ENCODE measurements at places on chromosomes 5 and 9.

GRCh38 chr9:128286440-128286839, 10.4 kb downstream of the SWI5 start:
- no peak for DNase-seq

GRCh38 chr9:105760053-105760452, 65.7 kb downstream of the TMEM38B start:
- DNase-seq: no peak

DNA sequence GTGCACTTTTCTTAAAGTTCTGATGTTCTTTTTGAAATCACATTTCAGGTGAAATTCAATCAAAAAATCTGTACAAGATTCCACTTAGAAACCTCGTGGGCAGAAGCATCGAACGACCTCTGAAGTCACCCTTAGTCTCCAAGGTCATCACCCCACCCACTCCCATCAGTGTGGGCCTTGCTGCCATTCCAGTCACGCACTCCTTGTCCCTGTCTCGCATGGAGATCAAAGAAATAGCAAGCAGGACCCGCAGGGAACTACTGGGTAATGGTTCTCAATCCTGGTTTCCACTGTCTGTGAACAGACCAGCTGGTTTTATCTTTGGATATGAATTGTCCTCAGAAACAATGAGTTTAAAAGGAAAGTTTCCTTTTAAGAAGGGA, 8.1 kb upstream of the SLC2A8 start:
- DNase-seq: no peak

DNA sequence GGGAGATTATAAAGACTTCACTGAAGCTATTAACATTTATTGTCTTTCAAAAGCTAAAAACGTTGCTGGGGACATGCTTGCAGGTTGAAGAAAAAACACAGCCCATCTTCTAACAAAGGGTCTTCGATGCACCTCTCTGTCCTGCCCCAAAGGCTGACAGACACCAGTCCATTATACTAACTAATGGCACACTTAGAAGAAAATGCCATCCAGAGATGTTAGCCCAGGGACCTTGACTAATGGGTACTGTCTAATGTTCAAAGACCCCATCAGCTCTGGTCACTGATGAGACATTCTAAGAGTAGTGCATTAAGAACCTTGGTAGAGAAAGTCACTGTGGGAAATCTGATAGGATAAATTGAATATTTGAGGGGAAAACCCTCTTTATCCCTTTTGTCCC, 124.9 kb downstream of the EBF1 start:
- no peak for DNase-seq

DNA sequence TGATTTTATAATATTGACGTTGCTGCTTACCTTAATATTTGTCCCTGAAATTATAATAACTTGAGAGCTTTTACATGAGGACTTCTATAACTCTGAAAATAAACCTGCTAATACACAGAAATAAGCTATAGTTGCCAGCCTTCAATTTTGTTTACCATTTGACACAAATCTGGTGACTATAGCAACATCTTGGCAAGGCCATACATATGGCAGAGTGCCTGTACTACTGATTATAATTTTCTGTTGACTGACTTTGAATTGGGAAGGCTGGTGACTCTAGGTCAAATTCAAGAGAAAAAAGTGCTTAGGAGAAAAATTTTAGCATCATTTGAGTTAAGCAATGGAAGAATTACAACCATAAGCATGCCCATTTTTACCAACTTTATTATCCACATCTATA, 581.4 kb upstream of the PTPRD start:
- no peak for DNase-seq

DNA sequence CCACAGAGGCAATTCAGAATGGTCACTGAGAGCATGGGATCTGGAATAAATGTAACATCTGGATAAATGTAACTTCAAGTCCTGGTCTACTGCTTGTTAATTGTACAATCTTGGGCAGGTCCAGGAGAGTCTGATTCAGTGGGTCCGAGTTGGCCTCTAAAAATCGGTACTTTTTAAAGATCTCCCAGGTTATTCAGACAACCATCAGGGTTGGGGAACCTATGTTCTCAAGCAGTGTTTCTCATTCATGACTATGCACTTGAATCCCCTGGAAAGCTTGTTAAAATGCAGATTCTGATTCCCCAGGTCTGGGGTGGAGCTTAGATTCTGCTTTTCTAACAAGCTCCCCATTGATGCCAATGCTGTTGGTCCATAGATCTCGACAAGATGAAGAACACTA, 14.8 kb downstream of the ANXA1 start:
- no peak for DNase-seq

DNA sequence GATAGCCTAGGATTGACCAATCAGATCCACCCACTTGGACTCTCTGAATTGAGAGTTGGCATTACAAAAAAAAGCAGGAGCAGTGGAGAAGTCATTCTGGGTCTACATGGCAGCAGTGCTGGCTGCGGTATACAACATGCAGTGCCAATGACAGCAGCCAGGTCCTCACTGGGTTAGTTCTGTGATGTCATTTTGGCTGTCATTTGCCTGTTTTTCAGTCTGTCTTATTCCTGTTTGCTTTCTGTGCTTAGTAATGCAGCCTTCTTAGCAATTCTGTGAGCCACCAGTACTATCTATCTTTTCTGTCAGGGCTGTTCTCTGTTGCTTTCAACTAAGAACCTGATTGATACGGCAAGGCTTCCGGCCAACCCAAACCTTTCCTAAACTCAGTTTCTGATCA, 471.8 kb downstream of the BNC2 start:
- no peak for DNase-seq

DNA sequence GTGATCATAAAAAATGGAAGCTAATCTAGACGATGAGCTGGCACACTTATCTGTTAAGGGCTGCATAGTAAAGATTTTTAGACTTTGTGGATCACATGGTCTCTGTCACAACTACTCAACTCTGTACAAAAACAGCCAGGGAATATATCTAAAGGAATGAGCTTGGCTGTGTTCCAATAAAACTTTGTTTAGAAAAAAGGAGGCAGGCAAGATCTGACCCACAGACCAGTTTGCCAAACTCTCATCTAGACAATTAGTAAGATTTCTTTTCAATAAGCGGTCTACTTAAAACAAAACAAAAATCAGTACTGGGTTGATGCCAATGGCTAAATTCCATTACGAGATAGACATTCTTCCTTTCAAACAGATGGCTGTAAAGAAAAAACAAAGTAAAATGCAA, 53.0 kb upstream of the RETREG1 start:
- no peak for DNase-seq

- no peak for DNase-seq
Measured at GRCh38 chr5:11540112-11540511, 364.1 kb downstream of the CTNND2 start.

- no peak for DNase-seq
Measured at GRCh38 chr9:134984372-134985265, 66.9 kb upstream of the FCN1 start.

- DNase-seq: no peak
Measured at GRCh38 chr5:168209997-168210396, 81.4 kb upstream of the WWC1 start.

- DNase-seq: no peak
Measured at GRCh38 chr5:102561894-102562760, 63.3 kb upstream of the SLCO6A1 start.

DNA sequence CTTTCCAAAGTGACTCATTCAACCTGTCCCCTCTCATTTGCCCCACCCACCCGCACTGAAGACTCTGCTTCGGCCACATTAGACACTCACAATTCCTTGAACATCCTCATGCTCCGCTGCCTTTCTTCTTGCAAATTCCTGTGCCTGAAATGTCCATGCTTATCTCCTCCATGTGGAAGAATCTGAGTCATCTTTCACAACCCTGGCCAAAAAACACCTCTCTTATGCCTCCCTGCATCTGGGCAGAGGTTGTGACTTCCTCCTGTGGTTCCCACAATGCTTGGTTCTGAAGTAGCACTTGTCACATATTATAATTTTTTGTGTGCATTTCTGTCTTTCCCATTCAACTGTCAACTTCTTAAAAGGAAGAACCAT, 238.6 kb downstream of the ENC1 start:
- no peak for DNase-seq

- no peak for DNase-seq
Measured at GRCh38 chr5:172626031-172626581, 15.0 kb upstream of the NEURL1B start.

DNA sequence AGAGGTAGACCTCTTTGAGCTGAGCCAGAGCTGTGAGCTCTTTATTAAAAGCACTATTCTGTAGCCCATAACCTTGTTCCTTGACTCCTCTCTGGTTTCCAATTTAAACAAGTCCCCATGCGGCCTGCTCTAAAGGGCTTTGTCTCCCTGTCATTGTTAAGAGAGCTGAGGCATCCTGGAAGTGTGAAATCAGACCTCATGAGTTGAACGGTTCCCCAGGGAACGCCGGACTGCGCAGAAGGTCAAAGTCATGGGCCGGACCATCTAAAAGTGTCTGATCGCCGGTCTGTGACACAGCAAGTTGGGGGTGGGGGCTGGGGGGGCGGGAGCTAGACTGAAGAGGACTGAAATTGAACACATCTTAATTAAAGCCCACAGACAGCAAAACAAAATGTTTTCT, 265.8 kb downstream of the SLF1 start:
- DNase-seq: no peak

- DNase-seq: no peak
Measured at GRCh38 chr5:38404667-38405276, 146.4 kb downstream of the EGFLAM start.

GRCh38 chr5:146076455-146076854, 28.9 kb downstream of the PLAC8L1 start:
- DNase-seq: no peak

DNA sequence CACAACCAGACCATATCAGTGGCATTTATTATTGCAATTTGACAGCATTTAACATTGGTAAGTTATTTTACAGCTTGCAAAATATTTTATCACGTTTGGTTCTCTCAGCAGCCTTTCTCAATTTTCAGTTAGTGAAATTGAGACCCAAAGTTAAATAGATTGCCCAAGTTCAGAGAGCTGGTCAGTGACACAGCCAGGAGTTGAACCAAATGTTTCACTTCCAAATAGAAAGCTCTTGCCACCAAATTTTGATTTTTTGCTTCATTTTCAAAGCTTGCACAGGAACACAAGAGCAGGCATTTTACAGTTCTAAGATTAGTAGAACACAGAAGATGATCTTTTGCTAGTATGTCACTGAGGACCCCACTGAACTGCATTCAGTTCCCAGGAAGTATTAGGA, 271.5 kb upstream of the C9orf72 start:
- DNase-seq: no peak

DNA sequence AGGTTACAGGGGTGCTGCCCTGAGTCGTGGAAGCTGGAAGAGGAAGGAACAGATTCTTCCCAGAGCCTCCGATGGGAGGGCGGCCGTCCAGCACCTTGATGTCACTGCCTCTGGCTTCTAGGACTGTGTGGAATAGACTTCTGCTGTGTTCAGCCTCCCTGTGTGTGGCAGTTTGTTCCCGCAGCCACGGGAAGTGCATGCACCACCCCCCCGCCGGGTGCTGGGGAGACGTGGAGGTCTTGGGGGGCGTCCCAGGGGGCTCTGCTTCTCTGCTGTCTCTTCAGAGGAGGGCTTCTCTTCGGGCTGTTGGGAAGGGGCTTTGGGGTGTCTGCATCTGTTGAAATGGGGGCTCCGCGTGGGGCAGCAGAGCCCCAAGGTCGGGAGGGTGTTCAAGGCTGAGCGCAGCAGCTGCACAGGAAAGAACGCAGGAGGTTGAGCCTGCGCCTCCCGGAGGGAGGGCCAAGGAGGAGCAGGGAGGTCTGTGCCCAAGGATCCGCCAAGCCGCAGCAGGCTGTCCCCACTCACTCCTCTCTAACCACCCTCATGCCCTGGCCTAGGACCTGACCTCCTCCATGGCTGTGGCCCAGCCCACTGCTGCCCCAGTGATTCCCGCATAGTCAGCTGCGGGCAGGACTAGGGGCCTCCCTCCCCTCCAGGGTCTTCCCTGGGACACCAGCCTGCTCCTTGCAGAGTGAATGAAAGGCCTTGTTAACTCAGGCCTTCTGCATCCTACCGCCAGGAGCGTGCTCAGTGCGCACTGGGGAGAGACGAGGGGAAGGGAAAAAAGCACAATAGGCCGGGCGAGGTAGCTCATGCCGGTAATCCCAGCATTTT, 45.0 kb downstream of the ROPN1L start:
- no peak for DNase-seq

GRCh38 chr5:74516211-74516636, 124.3 kb downstream of the ENC1 start:
- DNase-seq: no peak

GRCh38 chr9:91532325-91532724, 108.7 kb upstream of the NFIL3 start:
- no peak for DNase-seq

DNA sequence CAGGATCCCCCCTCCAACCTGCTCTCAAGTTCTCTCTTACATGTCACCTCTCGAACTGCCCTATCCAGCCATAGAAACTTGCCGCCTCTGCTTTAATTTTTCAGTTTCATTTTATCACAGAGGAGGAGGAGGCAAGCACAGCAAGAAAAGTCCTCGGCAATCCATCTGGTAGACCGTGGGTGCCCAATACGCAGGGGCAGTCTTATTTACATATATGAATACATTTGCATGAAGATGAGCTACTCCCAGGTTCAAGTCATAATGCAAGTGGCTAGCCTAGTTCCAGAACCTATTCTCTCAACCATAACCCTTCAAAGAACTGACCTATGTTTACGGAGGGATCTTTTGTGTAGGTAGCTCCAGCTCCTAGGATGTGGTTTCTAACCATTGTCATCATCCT, 223.2 kb upstream of the PANK3 start:
- no peak for DNase-seq

- DNase-seq: no peak
Measured at GRCh38 chr5:142540922-142541422, 144.9 kb downstream of the FGF1 start.

- DNase-seq: no peak
Measured at GRCh38 chr9:70802758-70803436, 318.5 kb downstream of the TRPM3 start.
